ENCODE measurements at places on chromosomes 6 and 20. TPM values are rescaled to one million over a fixed set of nuclear protein-coding genes. Genes with fewer than 3 reads are reported as not detected.

The SERINC3 gene
- total RNA-seq = 82.0 TPM

The EYS gene
- not detected for total RNA-seq

The RGL2 gene
- 46.5 TPM for total RNA-seq

The CCDC170 gene
- 0.02 TPM for total RNA-seq

The TOX2 gene
- 17.2 TPM for total RNA-seq

The SPATA25 gene
- total RNA-seq = 0.49 TPM

The RRP36 gene
- 78.1 TPM for total RNA-seq

The WFDC13 gene
- not detected for total RNA-seq

The GNAS-AS1 gene
- 1.4 TPM for total RNA-seq

The GPX5 gene
- total RNA-seq = not detected
